ENCODE measurements at places on chromosomes 3 and 15.
A peak's percentile ranks its signal among the peaks of the same experiment; 100 is the strongest.

DNA sequence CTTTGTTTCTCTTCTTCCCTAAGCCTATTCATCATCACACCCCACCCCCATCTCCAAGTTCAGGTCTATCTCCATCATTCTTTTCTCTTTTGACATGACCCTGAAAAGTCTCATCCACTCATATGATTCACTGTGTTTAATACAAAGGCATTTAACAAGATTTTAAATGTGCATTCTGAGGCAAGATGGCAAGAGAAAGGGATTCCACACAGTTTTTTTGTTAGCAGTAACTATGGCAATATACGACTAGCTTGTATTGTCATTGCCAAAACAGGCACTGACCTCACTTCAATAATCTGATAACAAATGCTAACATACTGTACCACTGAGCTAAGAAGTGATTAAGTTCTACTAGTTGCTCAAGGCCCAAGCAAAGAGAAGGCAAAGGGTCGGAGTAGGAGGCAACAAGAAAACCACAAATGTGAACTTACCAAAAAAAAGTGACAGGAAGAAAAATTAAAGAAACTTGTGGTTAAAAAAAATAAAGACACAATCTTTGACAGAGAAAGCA, 53.2 kb downstream of the FBN1 start:
- no peak for DNase-seq

GRCh38 chr3:43214616-43215015, 71.7 kb upstream of the SNRK start:
- DNase-seq = no peak

- no peak for DNase-seq
Measured at GRCh38 chr15:74234598-74234875, 1.6 kb upstream of the CCDC33 start.

DNA sequence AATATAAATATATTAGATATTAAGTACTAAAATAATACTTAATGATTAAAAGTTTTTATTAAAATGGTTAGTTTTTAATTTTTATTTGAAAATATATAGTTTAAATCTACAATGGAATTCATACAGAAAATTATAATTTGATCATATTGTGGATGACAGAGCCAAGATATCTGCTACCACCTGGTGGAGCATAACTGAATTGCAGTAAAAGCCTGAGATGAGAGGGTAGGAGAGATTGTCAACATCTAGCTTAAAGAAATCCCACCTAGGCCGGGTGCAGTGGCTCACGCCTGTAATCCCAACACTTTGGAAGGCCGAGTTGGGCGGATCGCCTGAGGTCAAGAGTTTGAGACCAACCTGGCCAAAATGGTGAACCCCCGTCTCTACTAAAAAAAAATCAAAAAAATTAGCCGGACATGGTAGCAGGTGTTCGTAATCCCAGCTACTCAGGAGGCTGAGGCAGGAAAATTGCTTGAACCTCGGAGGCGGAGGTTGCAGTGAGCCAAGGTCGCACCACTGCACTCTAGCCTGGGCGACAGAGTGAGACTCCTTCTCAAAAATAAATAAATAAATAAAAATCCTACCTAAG, 25.1 kb upstream of the CSTA start:
- DNase-seq = no peak

DNA sequence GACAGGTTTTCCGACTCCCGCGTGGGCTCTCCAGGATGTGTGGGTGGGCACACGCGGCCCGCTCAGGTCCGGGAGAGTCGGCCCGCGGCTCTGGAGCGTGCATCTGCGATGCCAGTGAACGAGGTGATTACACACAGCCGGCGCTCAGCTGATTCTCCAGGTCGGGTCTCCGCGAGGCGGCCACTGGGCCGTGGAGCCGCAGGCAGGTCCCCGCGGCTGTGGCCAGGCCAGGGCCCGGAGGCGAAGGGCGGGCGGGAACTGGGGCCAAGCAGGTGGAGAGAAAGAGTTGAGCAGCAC, 13.2 kb downstream of the PAK6 start:
- DNase-seq = no peak

- no peak for DNase-seq
Measured at GRCh38 chr3:182533394-182533793, 259.9 kb upstream of the ATP11B start.

GRCh38 chr15:90451053-90451850, 63.2 kb downstream of the IQGAP1 start:
- no peak for DNase-seq

GRCh38 chr3:153626158-153626557, 464.1 kb downstream of the RAP2B start:
- DNase-seq = peak; percentile 31

- DNase-seq = no peak
Measured at GRCh38 chr3:131396170-131396569, 14.6 kb downstream of the NUDT16 start.

DNA sequence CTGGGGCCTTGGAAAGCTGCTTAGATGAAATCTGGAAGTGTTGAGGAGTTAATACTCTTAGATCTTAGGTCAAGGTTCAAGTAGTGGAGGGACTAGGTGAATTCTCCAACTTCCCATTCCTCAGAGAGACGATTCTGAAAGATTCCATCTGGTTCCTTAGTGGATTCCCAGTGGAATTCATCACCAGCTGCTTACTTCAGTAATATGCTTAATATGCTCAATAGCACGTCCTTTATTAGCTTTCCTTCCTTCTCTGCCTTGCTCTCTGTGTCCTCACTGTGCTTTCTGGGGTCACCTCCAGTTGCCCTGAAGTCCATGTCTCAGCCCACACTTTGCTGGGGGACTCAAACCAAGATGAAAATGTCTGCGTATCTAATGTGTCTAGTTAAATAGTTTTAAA, 31.0 kb downstream of the CEP63 start:
- DNase-seq = no peak

DNA sequence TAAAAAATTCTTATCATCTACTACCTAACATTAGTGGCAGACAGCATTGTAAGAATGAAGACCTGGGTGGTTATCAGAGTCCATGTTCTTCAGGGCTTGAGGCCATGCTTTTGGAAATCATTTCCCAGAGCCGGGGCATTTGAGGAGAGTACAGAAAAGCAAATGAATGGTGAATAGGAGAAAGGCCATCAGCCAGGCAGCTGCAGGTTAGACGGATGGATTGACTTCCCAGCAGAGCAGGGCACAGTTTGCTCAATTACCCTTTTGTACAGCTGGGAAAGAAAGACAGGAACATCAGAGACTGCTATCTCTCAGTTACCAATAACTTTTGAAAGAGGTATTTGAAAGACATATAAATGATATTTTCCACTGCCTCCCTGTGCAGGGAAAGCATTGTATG, 135.6 kb downstream of the ALCAM start:
- DNase-seq = no peak

- peak; percentile 39 for DNase-seq
Measured at GRCh38 chr15:58182460-58183163, 44.4 kb downstream of the AQP9 start.

GRCh38 chr15:86837294-86838061, 757.8 kb downstream of the AGBL1 start:
- no peak for DNase-seq

- DNase-seq = no peak
Measured at GRCh38 chr3:194443901-194444300, 42.9 kb downstream of the ATP13A3 start.

DNA sequence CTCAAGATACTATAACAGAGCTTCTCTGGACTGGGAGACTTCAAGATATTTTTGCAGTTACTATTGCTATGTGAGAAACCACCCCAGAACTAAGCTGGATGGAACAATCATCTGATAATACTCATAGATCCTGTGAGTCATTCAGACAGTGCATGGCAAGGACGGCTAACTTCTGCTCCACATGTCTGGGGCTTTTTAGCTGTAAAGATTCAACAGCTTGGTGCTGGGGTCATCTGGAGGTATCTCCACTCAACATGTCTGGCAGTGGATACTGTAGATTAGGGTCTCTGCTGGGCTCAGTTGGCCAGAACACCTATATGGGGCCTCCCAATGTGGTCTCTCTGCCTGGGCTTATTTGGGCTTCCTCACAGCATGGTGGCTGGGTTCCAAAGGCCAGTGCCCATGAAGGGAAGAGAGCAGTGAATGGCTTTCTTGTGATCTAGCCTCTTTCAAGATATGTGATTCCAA, 117.3 kb upstream of the SLC7A14 start:
- DNase-seq = no peak

GRCh38 chr3:171306631-171307030, 153.6 kb downstream of the TNIK start:
- DNase-seq = no peak

- no peak for DNase-seq
Measured at GRCh38 chr15:69311319-69311721, 12.6 kb downstream of the PAQR5 start.

GRCh38 chr3:187918081-187918644, 172.9 kb upstream of the BCL6 start:
- no peak for DNase-seq

- DNase-seq = no peak
Measured at GRCh38 chr3:81876826-81877225, 115.4 kb upstream of the GBE1 start.

- DNase-seq = no peak
Measured at GRCh38 chr15:57288926-57289580, 87.3 kb upstream of the CGNL1 start.

DNA sequence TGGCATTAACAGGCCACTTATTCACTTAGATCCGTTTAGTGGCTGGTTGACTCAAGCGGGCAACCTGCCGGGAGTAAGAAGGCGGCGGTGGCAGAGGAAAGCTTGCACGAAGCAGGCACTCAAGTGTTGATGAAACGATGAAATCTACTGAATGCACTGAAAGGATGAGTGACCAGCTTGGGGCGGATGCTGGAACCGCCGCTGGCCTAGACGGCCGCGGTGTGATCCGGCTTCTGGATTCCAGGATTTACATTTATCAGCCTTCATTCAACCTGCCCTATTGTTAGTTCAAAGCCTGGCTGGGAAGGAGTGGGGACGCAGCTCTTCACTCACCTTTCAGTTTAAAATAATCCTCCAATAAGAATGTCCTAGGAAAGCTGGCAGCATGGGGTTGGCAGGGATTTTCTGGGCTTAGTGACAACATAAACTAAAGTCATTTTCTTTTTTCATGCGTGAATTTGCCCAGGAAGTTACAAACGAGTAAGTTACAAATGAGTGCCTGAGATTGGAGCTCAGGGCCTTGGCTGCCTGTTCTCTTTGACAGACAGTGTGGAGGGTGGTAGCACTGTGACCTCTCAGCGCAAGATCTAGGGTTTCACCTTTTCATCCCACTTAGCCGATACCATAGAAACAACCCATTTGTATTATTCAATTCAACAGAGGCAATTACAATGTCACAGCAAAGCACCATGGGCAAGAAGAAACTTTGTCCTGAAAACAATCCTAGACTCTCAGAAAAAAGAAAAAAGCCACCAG, 1.1 kb upstream of the PLCH1 start:
- peak; percentile 21 for DNase-seq

- no peak for DNase-seq
Measured at GRCh38 chr3:65953881-65954733, 84.6 kb downstream of the MAGI1 start.

DNA sequence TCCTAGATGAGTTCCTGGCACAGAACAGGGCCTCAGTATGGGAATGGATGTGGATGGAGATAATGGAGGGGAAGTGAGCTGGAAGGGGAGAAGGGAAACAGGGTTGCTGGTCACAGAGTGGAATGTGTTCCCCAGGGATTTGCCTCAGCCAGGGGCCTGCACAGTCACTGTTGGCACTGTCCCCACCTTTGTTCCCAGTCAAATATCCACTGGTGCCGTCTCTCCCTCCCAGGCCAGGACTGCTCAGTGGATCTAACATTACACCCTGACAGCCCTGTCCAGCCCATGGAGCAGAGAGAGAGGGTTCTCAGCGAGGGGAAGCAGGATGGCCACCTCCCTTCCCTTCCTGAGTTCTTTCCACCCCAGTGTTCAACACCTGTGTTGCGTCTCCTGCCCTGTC, 1.5 kb upstream of the PPP1R2 start:
- no peak for DNase-seq

- no peak for DNase-seq
Measured at GRCh38 chr3:133330065-133330464, 69.8 kb upstream of the BFSP2 start.

GRCh38 chr3:180974286-180974685, 15.2 kb downstream of the DNAJC19 start:
- DNase-seq = no peak

DNA sequence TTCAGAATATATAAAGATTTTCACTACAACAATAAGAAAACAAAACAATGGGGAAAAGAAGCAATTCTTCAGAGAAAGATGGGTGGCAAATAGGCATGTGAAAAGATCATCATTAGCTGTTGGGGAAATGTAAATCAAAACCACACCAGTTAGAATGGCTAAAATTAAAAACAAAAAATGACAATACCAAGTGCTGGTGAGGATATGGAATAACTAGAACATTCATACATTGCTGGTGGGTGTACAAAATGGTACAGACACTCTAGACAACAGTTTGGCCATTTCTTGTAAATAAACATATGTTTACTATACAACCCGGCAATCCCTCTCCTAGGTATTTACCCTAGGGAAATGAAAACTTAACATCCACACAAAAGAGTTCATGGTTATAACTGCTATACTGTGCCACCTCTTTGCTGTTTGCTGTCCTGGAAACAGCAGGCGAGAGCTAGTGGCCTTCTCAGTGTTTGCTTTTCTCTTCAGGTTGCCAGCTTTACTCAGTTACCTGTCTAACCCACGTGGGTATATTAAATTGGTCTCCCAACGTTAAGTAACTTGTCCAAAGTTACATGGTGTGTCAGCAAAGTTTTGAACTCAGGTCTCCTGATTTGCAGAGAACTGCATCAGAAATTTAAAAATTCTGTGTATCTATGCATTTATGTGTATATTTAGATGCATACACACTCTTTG, 4.6 kb upstream of the NIT2 start:
- no peak for DNase-seq

DNA sequence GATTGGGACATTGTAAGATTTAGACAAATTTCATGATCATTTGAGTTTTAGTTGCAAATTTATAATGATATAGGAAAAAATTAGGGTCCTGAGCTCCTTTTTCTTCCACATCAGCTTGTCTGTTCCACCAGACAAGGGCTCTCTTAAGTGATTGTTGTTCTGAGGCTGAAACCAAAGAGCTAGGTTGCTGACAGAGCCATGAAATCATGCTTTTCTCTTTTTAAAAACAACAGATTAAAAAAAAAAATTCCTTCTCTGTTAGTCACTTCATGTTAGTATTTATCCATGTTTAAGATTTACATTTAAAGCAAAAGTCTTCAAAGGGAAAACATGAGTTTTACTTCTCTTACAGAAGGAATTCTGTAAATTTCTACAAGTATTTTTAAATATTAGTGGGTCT, 56.8 kb downstream of the ATP2C1 start:
- DNase-seq = no peak

DNA sequence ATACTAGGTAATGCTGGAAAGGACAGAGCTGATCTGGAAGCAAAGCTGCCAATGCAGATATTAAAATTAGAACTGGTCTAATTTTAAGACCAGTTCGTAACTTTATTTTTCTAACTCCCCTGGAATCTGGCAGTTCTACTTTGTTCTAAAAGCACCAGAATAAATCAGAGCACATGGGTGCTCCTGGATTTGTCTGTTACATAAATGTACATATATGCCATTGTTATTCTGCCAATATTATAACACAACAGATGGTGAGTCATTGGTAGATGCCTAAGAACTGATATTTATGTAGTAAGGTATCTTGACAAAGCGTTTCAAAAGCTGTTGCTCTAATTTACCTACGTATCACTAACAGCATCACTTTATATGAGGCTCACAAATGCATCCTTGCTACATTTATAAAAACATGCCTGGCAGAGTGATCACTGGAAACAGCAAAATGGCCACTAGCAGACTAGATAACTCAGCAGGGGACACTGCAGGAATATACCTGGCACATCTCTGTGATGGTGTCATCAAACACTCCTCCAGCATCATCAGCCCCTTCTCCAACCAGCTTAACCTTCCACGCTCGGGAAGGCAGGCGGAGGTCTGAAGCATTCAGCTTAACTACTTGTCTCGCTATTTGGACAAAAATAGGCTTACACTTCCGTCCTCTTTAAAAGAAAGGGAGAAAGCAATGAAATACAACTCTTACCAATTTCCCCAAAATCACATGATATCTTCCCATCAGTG, 26.2 kb downstream of the FBXL22 start:
- no peak for DNase-seq

Measured in activated CD4-positive, alpha-beta memory T cell treated with anti-CD3 and anti-CD28 coated beads for 36 hours (primary cell).